ENCODE measurements at places on chromosomes 7 and 10.

DNA sequence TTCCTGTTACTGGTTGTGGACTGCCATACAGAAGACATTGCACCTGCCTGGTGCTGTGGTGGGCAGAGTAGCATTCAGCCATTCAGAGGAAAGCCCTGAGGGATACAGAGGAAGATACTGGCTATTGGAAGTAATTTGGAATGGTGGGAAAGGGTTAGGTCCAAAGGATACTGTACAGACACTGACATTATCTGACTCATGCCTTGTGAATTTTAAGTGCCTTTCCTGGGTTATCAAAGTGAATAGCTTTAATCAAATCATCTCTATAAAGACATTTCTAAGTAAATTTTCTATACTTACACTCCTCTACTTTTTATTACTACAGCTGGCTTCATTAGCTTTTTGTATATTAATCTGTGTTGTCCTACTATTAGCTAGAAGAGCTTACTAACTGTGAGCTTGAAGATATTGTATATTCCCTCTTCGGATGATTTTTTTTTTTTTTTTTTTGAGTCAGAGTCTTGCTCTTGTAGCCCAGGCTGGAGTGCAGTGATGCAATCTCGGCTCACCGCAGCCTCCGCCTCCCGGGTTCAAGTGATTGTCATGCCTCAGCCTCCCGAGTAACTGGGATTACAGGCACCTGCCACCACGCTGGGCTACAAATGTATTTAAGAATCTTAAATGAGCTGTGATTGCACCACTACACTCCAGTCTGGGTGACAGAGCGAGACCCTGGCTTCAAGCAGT lies 186.5 kb downstream of the ADK start:
- DNase-seq = peak; percentile 54

GRCh38 chr7:131952365-131952764 lies 395.9 kb upstream of the PODXL start:
- DNase-seq = no peak

- no peak for DNase-seq
Observed at GRCh38 chr10:29437871-29438270, 149.0 kb downstream of the LYZL1 start.

DNA sequence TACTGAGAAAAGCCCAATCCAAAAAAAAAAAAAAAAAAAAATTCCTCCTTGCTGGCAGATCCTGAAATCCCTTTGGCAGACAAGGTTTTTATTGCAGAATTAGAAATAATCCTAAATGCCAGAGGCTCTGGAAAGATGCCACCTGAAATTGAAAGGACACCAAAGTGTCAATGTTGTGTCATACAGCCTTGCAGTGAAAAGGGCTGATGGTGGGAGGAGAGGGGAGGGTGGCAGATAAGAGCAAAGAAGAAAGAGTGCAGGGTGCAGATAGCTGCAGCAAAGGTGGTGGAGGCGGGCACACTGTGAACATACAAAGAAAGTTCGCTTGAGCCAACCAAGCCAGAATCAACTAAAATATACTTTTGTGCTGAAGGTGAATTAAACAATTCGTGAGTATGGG lies 8.2 kb upstream of the OPTN start:
- no peak for DNase-seq
